ENCODE measurements at places on chromosomes 7 and 10.
A peak's percentile ranks its signal among the peaks of the same experiment; 100 is the strongest.

DNA sequence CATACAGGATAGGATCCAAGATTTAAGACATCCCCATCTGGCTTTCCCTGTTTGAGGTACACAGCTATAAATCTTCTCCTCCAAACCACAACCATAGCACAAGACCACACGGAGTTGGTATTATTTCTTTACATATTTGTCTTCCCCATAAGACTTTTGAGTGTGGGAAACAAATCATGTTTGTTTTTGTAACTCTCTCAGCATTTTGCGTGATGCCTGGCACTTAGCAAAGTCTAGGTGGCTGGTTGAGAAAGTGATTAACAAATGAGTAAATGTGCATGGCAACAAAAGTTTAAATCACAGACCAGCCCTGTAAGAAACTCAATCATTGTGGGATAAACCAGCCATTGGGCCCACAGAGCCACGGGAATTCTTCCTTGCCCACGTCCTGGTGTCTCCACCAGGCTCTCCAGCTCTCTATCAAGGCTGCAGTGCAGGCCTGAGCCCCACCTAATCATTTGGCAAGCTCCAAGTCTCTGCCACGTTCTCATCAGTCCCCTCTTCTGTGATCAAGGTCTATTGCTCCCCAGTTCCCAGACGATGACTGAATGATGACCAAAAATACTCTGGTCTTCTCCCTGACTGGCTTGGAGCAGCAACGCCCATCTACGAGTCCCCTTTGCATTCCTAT, 317.8 kb downstream of the TNS3 start:
- no peak for DNase-seq

DNA sequence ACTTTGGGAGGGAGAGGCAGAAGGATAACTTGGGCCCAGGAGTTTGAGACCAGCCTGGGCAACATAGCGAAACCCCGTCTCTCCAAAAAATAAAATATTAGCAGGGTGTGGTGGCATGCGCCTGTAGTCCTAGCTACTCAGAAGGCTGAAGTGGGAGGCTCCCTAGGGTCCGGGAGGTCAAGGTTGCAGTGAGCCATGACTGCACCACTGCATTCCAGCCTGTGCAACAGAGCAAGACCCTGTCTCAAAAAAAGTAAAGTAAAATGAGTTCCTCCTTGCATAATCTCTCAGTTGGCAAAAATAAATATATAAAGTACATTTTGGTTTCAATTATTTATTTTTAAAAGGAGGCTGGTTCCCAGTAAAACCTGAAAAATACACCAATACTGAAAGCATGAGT, 11.8 kb downstream of the NANOS1 start:
- no peak for DNase-seq

GRCh38 chr7:18468795-18469194, 26.8 kb upstream of the HDAC9 start:
- DNase-seq = no peak

DNA sequence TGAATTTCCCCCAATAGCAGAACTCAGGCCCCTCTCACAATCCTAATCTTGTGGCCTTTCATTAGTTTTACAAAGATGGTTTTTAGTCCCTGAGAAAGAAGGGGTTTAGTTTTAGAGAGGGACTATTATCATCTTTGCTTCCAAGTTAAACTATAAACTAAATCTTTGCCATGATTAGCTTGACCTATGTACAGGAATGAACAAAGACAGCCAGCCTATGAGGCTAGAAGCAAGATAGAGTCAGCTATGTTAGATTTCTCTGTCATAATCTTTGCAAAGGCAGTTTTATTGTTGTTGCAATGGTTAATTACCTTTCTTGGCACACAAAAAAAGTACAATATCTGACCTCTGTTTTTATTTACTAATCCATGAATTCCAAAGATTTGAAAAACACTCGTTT, 19.1 kb downstream of the RNF133 start:
- no peak for DNase-seq

DNA sequence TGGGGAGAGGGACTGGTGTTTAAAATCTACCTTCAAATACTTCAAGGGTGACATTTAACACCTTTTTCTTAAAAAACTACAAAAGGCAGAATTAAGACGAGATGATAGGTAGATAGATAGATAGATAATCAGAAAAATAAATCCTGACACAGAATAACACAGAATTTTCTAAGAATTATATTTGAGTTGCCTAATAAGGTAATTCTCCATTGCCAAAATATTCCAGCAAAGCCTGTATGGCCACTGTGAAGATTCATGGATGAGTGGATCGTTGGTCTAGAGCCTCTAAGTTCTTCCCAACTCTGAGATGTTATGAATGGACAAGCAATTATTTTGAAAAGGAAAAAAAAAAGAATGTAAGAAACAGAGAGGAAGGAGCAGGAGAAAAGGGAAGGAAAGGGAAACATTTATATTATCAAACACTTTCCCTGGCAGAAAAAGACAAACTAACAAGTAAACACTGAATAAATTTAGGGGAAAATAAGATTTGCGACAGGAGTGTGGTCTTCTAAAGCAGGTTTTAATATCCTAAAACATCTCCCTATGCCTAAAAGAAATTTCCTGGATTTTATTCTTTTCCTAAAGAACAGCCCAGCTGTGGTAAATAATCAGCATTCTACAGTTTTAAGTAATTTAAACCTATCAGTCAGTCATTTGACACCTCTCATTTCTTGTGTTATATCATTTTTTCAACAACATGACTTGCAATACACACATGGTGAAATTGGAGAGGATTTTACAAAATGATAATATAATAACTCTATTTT, 7.5 kb upstream of the CAV2 start:
- no peak for DNase-seq

GRCh38 chr7:151237244-151238189, 5.2 kb downstream of the CHPF2 start:
- no peak for DNase-seq

DNA sequence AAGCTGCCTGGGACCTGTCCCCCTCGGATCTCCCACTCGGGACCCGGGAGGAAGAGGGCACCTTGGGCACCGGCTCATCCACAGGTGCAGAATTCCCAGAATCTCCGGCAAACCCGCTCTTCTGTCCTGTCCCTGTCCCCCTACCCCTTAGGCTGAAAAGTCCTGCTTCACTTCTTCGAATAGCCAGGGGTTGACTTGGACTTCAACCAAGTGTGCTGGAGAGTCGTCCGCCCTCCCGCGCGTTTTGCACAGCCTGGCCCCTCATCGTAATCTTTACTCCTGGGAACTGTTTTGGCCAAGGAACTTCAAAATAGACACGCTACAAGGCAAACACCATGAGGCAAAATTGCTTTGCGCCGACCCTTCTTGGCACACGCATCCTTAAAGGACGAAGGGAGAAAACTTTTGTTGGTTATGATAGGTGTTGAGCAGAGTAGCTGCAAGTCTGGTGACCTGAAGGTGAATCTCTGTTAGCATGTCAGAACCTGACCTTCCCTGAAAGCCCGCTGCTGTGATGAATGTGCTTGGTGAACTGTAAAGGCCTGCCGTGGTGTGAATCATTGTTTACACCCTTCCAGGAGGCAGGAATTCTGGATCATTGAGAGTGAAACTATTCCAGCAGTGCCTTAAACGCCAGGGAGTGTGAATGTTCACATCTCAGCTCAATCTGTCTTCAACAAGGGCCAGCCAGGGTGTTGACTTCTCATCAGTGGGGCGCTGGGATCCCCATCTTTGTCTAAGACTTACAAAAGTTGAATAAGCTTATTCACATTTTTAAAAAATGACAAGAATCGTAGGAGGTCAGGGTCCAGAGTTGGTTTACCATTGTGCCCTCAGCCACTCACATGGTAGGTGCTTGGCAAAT, 589 bp upstream of the RAPGEF5 start:
- no peak for DNase-seq

DNA sequence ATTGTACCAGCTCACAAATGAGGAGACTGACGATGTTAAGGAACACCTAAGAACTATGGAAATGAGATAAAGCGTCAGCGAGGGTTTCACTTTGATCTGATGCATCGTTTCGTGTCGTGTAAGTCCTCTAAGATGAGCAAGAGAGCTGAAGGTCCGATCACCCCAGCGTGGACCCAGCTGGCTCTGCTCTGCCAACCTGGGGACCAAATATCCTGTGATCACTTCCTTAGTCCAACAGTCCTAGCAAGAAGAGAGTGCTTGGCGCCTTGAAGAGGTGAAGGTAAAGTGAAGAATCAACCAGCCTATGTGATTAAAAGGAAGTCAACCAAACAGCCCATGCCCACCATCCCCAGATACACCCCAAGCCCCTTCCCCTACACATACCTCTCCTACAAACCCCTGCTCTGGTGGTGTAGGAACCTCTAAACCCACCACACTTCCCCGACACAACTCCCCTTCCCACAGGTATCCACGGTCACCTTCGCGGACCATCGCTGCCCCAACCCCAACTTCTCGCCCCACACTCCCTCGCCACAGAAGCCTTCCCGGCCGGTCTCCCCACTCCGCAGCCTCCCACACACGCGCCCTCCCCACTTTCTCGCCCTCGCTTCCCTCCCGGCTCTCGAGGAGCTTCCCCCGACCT, 722 bp downstream of the UPF2 start:
- peak; percentile 15 for DNase-seq
